Stimulated activated CD4-positive, alpha-beta T cell treated with anti-CD3 and anti-CD28 coated beads, Interleukin-12 subunit alpha, Interleukin-12 subunit beta, amount 100 ng/mL, for 48 hours (primary cell): ENCODE measurements at places on chromosomes 2 and 18.

GRCh38 chr18:78480262-78481054, 499.2 kb upstream of the SALL3 start:
- no peak for DNase-seq

DNA sequence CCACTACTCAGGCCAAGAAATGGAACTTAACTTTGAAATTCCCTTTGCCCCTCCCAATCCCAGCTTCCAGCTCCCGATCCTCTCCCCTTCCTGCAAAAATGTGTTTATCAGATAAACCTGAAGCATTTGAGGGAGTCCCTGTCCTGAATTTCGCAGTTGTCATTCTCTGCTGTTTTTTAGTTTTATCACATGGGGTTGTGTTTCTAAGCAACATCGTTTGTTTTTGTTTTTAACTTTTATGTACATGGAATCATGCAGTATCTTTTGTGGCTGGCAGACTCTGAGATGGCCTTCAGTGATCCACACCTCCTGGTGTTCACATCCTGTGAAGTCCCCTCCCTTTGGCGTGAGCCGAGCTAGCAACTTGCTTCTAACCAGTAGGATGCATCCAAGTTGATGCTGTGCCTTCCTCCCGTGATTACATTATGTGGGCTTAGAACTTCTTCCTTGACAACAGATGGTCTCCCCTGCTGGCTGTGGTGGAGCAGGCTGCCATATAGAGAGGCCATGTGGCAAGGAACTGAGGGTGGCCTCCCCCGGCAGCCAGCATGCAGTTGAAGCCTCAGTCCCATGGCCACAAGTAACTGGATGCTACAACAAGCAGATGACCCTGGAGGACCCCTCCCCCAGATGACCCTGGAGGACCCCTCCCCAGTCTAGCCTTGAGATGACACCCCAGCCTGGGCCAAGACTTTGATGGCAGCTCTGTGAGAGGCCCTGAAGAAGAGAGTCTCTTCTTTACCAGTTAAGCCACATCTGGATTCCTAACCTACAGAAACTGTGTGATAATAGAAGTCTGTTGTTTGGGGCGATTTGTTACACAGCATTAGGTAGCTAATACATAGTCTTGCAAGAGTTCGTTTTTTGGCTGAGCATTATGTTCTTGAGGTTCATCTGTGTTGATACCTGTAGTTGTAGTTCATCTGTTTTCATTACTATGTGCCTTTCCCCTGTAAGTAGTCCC, 27.7 kb downstream of the SH3BP4 start:
- DNase-seq, result no peak

- peak; percentile 1 for DNase-seq
Measured at GRCh38 chr18:50038448-50038847, 156.5 kb downstream of the MYO5B start.

- DNase-seq, result no peak
Measured at GRCh38 chr18:55485666-55486065, 102.3 kb downstream of the TCF4 start.
